ENCODE measurements at places on chromosomes 5 and 9.

- DNase-seq = no peak
These were observed 125.2 kb upstream of the KLF4 start for GRCh38 chr9:107614765-107615164.

DNA sequence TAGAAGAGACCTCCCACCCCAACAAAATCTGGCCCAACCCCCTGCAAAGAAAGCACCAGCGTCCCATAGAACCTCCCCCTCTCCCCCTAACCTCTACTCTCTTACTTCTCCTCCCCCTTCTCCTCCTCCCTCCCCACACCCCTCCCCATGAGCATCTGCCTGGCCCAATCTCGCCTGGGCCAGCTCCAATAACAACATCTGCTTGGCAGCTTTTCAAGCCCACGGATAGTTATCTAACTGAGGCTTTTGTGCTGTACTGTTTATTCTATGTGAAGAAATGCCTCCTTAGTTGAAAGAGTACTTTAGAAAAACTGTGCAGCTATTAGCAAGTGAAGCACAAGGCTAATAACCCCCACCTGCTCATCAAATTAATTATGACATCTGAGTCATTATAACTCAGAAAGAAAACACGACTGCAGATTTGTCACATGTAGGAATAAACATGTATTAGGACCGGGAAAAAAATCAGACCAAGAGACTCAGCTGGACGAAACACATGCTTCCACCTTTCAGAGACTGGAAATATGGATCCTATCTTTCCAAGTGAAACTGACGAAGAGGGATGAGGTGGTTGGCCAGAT, 42.8 kb downstream of the NFIB start:
- DNase-seq = no peak

DNA sequence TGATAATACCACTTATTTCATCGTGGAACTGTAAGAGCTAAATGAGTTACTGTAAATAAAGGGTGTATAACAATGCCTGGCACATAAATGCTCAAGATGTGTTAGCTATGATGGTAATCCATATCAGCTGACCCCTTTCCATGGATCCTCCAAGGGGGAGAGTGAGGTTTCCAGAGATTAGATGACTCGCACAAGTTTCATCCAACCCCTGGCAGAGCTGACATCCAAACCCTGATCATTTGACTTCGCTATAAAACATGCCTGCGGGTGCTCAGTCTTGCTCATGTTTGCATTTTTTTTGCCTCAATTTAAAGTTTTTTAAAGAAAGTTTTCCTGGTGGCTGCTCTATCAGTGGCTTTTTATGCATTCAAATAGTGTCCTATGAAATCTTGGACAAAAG, 145.7 kb upstream of the SMIM23 start:
- no peak for DNase-seq

DNA sequence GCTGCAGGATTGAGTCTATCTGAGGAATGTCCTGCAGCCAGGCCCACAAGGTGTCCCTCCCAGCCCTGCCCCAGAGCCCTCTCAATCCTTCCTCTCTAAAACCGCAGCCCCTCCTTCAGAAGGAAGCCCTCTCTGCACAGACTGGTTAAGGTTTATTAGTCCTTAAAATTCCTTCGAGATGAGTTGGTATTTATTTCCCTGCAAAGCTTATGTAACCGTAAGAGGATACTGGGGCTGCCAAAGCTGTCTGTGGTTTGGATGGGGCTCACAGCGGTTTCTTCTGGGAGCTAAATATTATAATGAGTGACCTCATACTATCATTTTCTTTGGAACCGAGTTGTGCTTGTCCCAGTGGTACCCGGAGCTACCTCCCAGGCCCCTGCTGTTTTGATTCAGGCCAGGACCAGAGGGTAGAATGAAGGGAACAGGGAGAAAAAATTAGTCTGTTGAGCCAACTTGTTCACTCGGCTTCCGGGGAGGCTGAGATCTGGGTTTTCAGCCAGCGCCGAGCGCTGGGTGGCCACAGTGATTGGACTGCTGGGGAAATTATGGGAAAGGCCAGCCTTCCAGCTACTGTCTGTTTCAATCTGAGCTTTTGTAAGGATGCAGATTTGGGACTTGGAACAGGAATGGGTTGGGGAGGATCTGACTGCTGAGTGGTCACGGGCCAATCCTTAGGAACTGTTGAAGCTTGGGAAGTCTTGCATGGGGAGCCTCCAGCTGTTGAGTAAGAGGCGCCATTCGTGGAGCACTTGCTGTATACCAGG, 107.5 kb downstream of the NDFIP1 start:
- DNase-seq = peak; percentile 41

DNA sequence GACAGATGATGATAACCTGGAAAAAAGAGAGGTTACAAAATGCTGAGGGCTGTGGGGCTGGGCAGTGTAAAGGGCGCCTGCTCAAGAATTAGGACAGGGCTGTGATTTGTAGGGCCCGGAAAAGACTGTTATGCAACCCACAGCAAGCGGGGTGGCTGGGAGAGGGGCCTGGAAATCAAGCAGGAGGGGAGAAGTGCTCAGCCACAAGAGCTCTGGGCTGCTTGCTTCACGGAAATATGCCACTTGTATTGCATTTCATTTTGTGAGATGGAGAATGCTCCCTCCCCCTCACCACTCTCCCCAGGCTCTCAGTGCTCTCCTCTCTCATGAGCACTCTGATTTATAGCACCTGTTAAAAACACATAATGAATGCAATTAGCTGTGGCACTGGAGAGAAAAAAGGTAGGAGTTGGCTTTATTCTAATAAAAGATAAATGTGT, 8.4 kb upstream of the HAND1 start:
- DNase-seq = no peak

- DNase-seq = no peak
These were observed 408.1 kb upstream of the PIK3R1 start for GRCh38 chr5:67807439-67807888.

- no peak for DNase-seq
These were observed 87.6 kb upstream of the RPS23 start for GRCh38 chr5:82365744-82366228.

Data from Panc1 (cell line).